ENCODE measurements at places on chromosomes 16 and 17. TPM values are rescaled to one million over a fixed set of nuclear protein-coding genes. Genes with fewer than 3 reads are reported as not detected.

DNA sequence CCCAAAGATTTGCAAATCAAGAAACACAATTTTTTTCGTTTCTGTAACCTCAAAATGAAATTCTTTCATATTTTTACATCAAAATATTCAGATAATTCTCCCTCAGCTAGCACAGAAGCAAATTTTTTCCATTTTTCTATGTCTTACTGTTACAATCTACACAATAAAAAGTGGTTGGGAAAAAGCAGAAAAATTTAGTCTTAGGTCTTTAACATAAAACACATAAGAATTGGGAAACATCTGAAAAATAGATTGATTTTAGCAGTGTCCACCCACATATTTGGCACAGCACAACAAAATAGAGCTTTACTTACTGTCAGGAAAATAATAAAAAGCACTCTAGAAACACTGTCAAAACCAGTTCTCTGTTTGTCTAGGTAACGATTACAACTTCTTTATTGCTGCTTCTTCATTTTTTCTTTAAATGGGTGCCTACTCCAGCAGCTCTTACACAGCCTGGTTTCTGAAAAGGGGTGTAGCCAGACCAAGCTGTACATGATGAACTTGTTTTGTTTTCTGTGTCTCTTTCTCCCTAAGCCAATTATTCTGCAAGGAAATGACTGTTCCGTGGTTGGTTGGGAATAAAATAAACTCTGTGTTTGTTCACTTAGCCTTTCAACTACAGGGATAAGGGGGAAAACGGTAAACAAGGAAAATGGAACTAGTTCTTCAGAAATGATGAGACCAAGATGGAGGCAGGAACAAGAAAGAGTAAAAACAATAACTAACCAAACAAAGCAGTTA is at the start of gene ABCA6:
Gene ABCA6, minus strand, starts transcription at position 465 of the 744 bp plus-strand sequence. CDS start 1,192 bp downstream, outside the sequence.
- DNase-seq, result no peak

The CACNA1H gene
- total RNA-seq, result 19.9 TPM

- DNase-seq, result no peak
Observed at GRCh38 chr17:43914451-43914850, 7.1 kb upstream of the MPP2 start.

DNA sequence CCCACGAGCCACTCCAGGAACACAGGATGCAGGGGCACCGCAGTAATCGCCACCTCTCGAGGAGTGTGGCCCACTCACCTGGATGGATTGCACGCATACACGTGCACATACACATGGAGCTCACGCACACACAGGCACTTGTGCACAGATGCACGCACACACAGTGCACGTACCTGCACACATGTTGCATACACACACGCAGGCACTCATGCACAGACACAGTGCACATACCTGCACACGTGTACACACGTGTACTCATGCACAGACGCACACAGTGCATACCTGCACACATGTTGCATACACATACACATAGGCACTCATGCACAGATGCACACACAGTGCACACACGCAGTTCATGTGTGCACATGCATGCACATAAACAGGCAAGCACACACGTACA is 11.6 kb upstream of the WDR45B start:
- no peak for DNase-seq

The SNTB2 gene
- total RNA-seq, result 9.3 TPM

GRCh38 chr17:51397361-51398127 is 137.2 kb downstream of the UTP18 start:
- DNase-seq, result no peak

- no peak for DNase-seq
Observed at GRCh38 chr17:31608659-31609254, 217.3 kb downstream of the RAB11FIP4 start.

Measured in cerebellum (tissue), 4 donors.